ENCODE measurements at places on chromosomes 6 and 20. TPM values are rescaled to one million over a fixed set of nuclear protein-coding genes. Genes with fewer than 3 reads are reported as not detected.

GRCh38 chr20:53020376-53020775 is 48.2 kb downstream of the TSHZ2 start:
- DNase-seq, result no peak
- peaks cover 4% of the 10 kb centered on the region for H3K36me3 ChIP-seq
- H3K4me3 ChIP-seq, result no peak overlapping the region
- no peak overlapping the region for H3K27ac ChIP-seq
- no peaks in the 10 kb centered on the region for H3K27me3 ChIP-seq
- peaks cover 43% of the 10 kb centered on the region for H3K4me1 ChIP-seq

DNA sequence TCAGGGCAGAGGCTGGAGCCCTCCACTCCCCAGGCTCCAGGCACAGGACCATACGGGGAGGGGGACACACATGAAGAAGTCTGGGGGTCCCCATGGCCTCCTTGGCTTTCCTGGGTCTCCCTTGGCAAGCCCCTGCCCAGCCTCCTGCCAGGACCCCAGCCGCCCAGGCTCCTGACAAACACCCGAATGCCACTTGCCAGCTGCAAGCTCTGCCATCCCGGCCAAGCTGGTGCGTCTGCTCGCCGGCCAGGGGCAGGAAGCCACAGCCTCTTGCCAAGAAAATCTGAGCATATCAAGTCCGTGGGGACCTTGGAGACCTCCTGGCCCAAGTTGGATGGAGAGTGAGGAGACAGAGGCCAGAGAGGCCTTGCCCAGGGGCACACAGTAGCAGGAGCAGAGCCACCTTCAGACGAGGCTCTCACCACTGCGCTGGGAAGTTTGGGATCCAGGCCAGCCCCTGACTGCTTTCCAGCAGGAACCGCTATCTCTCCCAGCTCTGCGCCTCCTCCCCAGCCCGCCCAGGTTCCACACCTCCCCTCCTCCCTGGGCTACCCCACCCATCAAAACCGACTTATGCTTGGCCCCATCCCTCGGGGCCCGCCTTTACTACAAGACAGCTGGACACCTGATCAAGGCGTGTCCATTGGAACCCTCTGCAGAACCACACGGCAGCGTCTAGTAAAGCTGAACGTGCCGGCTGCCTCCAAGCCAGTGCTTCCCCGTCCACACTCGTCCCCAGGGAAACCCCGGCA is 80.2 kb downstream of the GRM4 start:
- no peak for DNase-seq
- no peaks in the 10 kb centered on the region for H3K4me1 ChIP-seq
- H3K4me3 ChIP-seq, result no peak overlapping the region

HAO1 gene
- not detected for total RNA-seq

COL19A1 gene
- 0.03 TPM for total RNA-seq

Measured in activated CD4-positive, alpha-beta memory T cell treated with anti-CD3 and anti-CD28 coated beads, Interleukin-2, amount 10 ng/mL, durations not matched to agents 7 days and 5 days (primary cell).